Eye (tissue), 1 donor: ENCODE measurements at places on chromosomes 6 and 20.

GRCh38 chr20:19491241-19491640, 266.8 kb upstream of the RIN2 start:
- no peak for DNase-seq

GRCh38 chr6:142716097-142716496, 228.9 kb downstream of the HIVEP2 start:
- no peak for DNase-seq

DNA sequence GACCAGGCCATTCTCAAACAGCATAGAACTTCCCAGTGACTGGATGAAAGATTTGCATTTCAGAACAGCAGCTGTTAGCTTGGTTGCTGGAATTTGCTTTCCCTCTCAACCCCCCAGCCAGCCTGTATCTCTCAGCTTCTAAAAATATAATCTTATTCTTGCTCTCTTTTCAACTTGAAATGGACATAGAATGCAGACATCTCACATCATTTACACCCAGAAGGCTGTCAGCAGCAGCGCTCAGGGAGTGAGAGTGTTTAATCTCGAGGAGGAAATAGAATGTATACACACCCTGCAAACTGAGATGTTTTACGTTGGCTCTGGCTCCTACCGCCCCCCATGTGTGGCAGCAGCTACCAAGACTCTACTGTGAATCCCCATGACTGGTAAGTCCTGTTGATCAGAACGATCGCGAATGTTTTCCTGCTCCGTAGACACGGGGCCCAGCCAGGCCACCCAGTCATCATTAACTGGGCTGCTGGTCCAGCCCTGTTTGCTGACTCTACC, 163.4 kb upstream of the SLC24A3 start:
- DNase-seq: no peak

DNA sequence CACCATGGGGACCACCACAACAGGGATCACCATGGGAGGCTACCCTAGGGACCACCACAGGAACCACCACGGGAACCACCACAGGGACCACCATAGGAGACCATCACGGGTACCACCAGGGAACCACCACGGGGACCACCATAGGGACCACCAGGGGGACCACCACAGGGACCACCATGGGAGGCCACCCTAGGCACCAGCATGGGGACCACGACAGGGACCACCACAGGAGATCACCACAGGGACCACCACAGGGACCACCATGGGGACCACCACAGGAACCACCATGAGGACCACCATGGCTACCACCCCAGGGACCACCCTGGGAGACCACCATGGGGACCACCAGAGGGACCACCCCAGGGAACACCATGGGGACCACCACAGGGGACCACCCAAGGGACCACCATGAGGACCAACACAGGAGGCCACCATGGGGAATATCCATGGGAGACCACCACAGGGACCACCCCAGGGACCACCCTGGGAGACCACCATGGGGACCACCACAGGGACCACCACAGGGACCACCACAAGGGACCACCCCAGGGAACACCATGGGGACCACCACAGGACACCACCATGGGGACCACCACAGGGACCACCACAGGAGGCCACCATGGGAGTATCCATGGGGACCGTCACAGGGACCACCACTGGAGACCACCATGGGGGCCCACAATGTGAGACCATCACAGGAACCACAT, 67.6 kb upstream of the MPC1 start:
- DNase-seq: no peak

GRCh38 chr20:10940941-10941340, 267.1 kb upstream of the JAG1 start:
- DNase-seq: no peak

DNA sequence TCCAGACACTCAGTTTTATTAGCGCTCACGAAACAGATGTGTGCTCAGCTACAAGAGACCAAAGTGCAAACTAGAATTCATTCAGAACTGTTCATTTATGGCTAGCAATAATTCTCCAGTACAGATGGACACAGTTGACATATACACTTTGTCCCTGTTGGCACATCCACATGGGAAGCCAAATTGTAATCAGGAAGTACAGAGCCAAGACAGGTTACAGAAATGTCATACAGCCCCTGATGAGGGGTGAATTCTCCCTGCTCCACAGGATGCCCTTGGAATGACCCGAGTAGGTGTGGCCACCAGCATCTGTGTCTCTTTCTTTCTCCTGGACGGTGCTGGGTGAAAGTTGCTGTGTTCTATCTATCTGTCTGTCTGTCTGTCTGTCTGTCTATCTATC, 7.6 kb downstream of the DHX35 start:
- DNase-seq: no peak

GRCh38 chr6:10441004-10441654, 26.3 kb upstream of the TFAP2A start:
- DNase-seq: peak; percentile 30

DNA sequence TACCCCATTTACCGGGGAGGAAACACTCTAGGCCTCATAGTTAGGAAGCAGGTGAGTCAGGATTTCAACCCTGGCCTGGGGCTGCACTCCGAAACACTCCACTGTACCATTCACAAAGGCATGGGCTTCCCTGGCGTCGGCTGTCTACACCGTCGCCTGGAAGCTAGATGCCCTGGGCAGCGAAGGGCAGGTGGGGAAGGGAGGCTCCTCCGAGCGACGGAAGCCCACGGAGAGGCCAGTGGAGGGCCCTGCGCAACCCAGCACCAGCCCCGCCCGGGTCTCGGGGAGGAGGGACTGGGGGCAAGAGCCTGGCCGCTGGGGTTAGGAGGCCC, 16.1 kb downstream of the SDCBP2 start:
- DNase-seq: no peak

DNA sequence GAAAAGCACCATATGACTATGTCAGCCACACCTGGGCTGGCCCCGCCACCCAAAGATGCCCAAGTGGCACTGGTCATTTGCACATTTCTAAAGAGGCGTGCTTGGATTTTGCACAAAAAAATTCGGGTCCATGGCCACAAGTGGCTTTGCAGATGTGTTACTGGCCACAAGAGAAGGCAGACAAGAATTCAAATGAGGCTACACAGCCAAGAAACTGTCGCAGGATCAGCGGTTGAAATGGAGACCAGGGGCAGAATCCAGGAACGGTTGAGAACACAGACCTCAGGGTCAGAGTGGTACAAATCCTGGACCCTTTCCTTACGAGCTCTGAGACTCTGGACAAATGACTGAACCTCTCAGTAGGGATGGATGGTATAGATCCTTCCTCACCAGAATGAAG, 48.6 kb upstream of the SASH1 start:
- DNase-seq: no peak

GRCh38 chr20:47020231-47020630, 125.6 kb downstream of the EYA2 start:
- DNase-seq: no peak

DNA sequence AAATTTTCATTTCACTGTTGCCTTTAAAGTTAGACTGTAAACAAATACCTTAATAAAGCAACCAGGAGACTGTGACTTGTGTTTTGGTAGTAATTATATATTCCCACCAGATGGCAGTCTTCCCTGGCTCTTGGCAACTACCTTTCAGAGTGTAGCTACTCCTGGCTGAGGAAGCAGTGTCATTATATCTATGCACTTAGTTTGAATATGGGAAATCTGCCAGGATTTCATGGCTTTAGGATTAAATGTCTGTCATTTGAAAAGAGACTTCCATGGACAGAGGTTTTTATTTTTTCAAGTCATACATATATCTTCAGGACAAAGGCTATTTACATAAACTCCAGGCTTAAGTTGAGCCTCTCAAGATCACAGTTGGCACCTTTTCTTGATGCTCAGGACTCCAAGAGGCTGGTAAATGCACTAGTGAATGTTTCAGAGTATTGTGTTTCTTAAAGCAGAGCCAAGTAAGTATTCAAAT, 160.1 kb downstream of the C6orf58 start:
- peak; percentile 88 for DNase-seq

DNA sequence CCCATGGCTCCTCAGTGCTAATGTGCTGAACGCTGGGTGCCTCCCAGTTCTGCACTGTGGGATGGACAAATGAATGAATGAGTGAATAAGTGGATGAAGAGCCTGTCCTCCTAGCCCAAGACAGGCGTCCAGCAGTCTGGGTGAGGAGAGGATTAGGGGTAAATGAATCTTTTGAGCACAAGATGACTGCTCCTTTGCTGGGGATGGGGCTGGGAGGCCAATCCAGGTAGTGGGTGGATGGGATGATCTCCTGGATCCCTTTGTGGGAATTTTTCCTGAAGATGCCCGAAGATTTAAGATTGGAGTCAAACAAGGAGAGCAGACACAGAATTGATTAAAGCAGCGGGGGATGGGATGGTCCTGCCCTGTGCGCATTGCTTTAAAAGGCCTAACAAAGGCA, 65.3 kb upstream of the MLN start:
- no peak for DNase-seq

GRCh38 chr6:3259491-3259958, 778 bp downstream of the PSMG4 start:
- peak; percentile 79 for DNase-seq

- DNase-seq: peak; percentile 57
Observed at GRCh38 chr6:22880686-22881433, 311.5 kb downstream of the HDGFL1 start.

GRCh38 chr6:42022755-42023384, 27.5 kb upstream of the TAF8 start:
- DNase-seq: no peak

- no peak for DNase-seq
Observed at GRCh38 chr20:10927936-10928840, 254.4 kb upstream of the JAG1 start.

- peak; percentile 69 for DNase-seq
Observed at GRCh38 chr6:12886961-12887775, 170.6 kb downstream of the PHACTR1 start.

- DNase-seq: no peak
Observed at GRCh38 chr6:157104803-157105202, 218.5 kb downstream of the TMEM242 start.

DNA sequence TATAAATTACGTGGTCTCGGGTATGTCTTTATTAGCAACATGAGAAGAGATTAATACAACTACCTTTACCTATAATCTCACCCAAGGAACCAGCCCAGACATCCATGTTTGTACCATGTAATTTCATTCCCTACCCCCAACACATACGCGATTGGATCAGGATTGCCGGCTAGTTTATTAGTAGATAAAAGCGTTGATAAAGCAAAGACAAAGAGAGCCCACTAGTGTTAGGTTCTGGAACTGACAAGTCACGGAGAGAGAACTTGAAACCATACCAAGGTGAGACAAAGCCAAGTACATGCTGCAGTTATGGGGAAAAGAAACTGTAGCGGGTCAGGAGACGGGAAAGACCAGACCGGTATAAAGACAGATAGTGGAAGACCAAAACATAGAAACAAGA, 37.4 kb upstream of the FAM135A start:
- no peak for DNase-seq

GRCh38 chr6:92376691-92377090, 1042.7 kb downstream of the EPHA7 start:
- DNase-seq: peak; percentile 67

DNA sequence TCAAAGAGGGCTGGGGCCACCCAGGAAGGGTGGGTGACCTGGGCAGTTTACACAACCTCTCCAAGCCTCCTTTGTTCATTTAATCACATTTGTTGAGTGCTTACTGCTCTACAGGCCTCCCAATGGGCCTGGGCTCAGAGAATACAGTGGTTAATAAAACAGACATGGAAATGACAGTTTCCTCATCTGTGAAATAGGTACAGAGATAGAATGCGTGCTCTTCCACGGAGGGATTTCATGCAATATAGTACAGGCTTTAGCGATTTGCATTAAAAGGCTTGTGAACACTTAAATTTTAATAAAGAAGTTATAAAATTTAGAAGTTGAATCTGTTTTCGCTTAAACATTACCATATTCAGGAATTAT, 802 bp upstream of the FERMT1 start:
- DNase-seq: no peak

DNA sequence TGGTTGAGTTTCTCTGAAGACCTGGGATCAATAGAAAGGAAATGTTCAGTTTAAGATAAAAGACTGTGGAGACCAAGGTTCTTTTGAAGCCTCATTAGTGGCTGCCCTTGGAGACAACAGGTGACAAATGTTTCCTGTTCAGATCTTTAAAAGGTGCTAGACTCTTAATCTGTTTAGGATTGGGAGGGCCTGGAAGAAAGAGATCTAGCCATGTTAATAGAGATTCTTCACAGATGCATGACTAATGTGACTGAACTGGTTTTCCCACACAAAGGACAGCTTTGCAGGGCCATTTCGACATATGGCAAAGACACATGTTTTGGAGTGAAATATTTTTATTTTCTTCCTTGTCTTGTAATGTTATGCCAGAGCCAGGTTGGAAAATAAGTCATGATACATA, 82.2 kb downstream of the WDR27 start:
- DNase-seq: peak; percentile 30

- DNase-seq: peak; percentile 83
Observed at GRCh38 chr6:26232940-26233648, 131.9 kb upstream of the BTN3A2 start.

GRCh38 chr20:51164731-51165130, 141.8 kb upstream of the KCNG1 start:
- no peak for DNase-seq

DNA sequence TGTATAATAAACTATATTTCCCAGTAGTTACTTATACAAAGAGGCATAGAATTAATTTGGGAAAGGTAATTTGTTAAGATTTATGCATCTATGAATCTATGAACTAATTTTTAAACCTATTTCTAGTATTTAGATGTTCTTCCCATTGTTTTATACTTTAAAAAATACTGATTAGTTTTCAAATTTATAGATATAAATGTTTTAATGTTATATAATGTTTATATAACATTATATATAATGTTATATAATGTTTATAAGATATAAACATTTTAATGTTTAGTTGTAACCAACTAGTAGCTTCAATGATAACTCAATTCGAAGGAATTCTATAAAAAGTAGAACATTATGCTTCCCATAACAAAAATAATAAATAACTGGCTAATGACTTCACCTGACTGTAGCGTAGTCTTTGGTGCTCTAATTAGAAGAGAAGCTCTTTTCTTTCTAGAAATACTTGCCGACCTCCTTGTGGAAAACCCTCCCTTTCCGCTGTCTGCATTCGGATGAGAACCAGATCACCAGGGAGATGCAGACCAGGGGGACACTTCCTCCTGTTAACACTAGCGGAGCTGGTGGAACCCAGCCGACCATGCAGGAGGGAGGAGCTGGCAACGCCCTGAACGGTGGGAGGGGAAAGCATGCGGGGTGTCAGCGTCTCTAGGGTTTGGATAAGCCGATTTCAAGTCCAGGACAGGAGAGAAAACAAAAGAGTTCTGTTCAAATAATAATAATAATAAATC, 158.4 kb downstream of the OR2B2 start:
- peak; percentile 86 for DNase-seq
